ENCODE measurements at places on chromosomes 7 and 10.

DNA sequence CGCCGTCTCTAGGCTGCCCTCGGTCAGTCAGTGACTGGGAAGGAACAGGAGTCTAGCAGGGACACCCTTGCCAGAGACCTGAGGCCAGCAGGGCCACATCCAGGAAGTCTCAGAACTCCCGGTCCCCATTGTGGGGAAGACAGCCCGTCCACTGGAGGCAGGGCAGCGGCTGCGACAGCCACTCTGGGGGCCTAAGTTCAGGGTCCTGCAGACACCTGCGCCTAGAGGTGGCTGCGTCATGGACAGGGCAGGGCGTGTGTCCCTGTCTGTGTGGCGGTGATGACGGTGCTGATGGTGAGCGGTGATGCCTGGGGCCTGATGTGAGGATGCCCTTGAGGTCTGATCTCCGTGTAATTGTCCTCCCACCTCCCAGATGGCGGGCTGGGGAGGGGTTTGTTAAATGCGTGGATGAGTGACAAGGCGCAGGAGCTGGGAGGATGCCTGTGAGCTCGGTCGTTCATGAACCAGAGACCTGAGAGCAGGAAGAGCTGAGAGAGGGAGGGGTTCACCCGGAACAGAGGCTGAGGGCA lies 537.9 kb upstream of the FOXK1 start:
- peaks cover 3% of the 10 kb centered on the region for H3K4me1 ChIP-seq
- H3K27ac ChIP-seq = no peak overlapping the region
- peak overlapping the region; percentile 6 for H3K4me3 ChIP-seq

DNA sequence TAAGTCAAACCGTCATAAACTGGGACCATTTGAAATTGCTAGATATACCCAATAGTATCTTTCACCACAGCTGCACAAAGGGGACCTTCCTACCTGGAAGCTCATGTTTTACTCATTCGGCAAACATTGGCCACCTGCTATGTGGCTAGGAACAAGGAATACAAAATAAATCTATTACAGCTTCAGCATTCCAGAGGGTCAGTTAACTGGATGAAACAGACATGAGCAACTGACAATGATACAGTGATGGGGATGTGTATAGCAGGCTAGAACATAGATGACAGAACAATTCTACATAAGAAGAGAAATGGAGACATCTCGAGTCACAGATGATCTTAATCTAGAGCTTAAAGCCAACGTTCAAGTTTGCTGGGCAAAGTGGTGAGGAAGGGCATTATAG lies 3.1 kb upstream of the SMURF1 start:
- peaks cover 7% of the 10 kb centered on the region for H3K27me3 ChIP-seq
- no peak overlapping the region for H3K27ac ChIP-seq
- H3K36me3 ChIP-seq = peaks cover 3% of the 10 kb centered on the region
- no peak for DNase-seq
- peaks cover 12% of the 10 kb centered on the region for H3K4me1 ChIP-seq

GRCh38 chr10:104242545-104242944 lies 10.4 kb upstream of the CFAP43 start:
- no peak for DNase-seq
- H3K27ac ChIP-seq = no peak overlapping the region
- no peaks in the 10 kb centered on the region for H3K36me3 ChIP-seq

- H3K27me3 ChIP-seq = no peaks in the 10 kb centered on the region
- H3K4me1 ChIP-seq = peaks cover 6% of the 10 kb centered on the region
- no peak overlapping the region for H3K27ac ChIP-seq
- no peak for DNase-seq
- no peak overlapping the region for H3K4me3 ChIP-seq
- H3K36me3 ChIP-seq = no peaks in the 10 kb centered on the region
These were observed 16.9 kb downstream of the KCNMA1 start for GRCh38 chr10:77620731-77621130.

DNA sequence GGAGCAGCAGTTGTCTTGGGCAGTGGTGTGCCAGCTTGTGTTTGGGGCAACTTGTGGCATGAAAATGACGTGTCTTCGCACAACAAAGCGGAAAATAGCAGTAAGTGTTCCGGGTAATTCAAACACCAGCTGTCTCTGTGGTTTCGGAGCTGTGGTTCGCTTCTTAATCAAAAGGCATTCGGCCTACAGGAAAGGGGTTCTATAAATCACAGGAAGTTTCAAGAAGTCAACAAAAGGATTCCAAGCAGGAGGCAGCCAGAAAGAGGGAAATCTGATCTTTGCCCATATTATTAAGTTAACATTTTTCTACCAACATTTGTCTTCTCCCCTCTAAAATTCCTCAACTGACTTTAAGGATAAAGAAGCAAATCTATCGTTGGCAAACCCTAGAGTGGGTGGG lies 353.4 kb downstream of the FGFR2 start:
- no peak for DNase-seq
- H3K4me3 ChIP-seq = no peak overlapping the region
- H3K27ac ChIP-seq = no peak overlapping the region
- peaks cover 10% of the 10 kb centered on the region for H3K27me3 ChIP-seq
- no peaks in the 10 kb centered on the region for H3K36me3 ChIP-seq

DNA sequence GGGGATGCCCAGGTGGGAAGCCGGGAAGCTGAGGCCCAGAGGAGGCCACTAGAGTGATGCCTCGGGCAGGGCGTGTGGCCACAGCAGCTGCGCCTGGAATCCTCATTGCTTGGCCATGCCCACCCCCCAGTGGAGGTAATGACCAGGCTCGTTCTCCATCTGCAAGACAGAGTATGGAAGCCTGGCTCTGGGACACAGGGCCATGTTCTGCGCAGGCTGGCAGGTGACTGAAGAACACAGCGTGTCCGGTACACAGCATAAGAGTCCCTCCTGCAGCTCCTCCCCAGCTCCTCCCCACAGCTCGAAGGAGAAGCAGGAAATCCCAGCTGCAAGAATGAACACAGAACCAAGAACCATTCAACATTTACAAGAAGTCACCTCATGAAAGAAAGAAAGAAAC lies 64.8 kb downstream of the SMURF1 start:
- no peaks in the 10 kb centered on the region for H3K27me3 ChIP-seq
- peak overlapping the region; percentile 35 for H3K27ac ChIP-seq
- no peak for DNase-seq
- H3K4me3 ChIP-seq = no peak overlapping the region
- peaks cover 40% of the 10 kb centered on the region for H3K4me1 ChIP-seq
- peaks cover 18% of the 10 kb centered on the region for H3K36me3 ChIP-seq

- no peak for DNase-seq
- H3K4me3 ChIP-seq = no peak overlapping the region
- H3K27ac ChIP-seq = no peak overlapping the region
- no peaks in the 10 kb centered on the region for H3K36me3 ChIP-seq
- H3K4me1 ChIP-seq = no peaks in the 10 kb centered on the region
These were observed 205.8 kb upstream of the DKK1 start for GRCh38 chr10:52108236-52108635.

DNA sequence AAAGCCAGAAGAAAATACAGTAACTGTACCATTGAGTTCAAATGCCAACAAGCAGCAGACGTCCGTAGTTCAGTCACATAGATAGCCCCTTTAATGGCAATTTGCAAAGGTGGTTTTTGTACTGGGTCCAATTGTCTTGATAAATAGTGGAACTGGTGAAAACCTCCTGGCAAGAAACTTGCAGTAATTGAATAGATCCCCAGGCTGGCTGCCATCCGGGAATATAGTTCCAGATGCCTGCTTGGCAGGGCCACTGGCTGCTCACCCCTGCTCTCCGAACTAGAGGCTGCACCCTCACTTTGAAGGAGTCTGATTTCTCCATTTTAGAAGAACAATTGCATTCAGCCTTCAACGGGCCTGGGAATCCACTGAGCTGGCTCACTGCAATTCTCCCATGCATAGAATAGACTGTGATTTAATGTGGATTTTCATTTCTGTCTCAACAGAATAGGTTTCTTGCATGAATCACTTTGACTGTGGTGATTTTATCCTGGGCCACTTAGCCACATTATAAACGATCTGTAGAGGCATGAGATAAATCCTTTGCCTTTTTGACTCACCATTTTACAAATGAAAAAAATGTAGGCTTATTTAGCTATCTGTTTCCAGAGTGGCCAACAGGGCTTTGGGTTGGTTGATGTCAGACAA lies 35.9 kb upstream of the ELMO1 start:
- H3K4me1 ChIP-seq = no peaks in the 10 kb centered on the region
- no peak overlapping the region for H3K4me3 ChIP-seq
- H3K27me3 ChIP-seq = peaks cover 23% of the 10 kb centered on the region
- H3K36me3 ChIP-seq = no peaks in the 10 kb centered on the region

GRCh38 chr7:69177461-69177861 lies 420.8 kb upstream of the AUTS2 start:
- no peak for DNase-seq
- H3K27ac ChIP-seq = no peak overlapping the region
- H3K4me1 ChIP-seq = peaks cover 5% of the 10 kb centered on the region
- H3K36me3 ChIP-seq = no peaks in the 10 kb centered on the region
- no peak overlapping the region for H3K4me3 ChIP-seq

GRCh38 chr7:70674571-70675010 lies 457.4 kb upstream of the GALNT17 start:
- no peaks in the 10 kb centered on the region for H3K36me3 ChIP-seq
- H3K4me3 ChIP-seq = no peak overlapping the region
- peaks cover 24% of the 10 kb centered on the region for H3K4me1 ChIP-seq
- no peak overlapping the region for H3K27ac ChIP-seq

GRCh38 chr10:101012525-101013364 lies 13.1 kb downstream of the LZTS2 start:
- DNase-seq = peak; percentile 82
- H3K27ac ChIP-seq = peak overlapping the region; percentile 42
- H3K36me3 ChIP-seq = no peaks in the 10 kb centered on the region
- H3K27me3 ChIP-seq = peaks cover 29% of the 10 kb centered on the region
- H3K4me1 ChIP-seq = peaks cover 29% of the 10 kb centered on the region

GRCh38 chr7:40805361-40805760 lies 670.6 kb downstream of the SUGCT start:
- H3K36me3 ChIP-seq = no peaks in the 10 kb centered on the region
- H3K27me3 ChIP-seq = no peaks in the 10 kb centered on the region
- H3K27ac ChIP-seq = no peak overlapping the region
- no peak overlapping the region for H3K4me3 ChIP-seq
- no peak for DNase-seq

DNA sequence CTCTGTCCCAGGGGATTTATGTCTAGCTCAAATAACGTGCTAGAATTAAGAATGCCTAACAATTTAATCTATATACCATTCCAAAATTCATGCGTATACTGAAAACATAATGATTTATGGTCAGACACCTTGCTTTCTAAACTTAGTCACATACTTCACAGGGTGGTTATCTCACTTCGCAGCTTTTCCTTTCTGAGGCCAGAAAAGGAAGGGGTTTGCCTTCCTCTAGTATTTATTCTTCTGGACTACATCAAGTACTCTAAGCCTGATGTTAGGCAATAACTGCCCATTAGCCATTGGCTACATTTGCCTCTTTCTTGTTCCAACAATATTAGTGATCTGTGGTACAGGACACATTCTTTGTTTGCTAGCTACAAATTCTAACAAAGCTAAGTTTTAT lies 72.6 kb upstream of the FHIP2A start:
- no peak for DNase-seq
- H3K36me3 ChIP-seq = no peaks in the 10 kb centered on the region
- no peaks in the 10 kb centered on the region for H3K4me1 ChIP-seq
- no peak overlapping the region for H3K4me3 ChIP-seq
- H3K27me3 ChIP-seq = peaks cover 28% of the 10 kb centered on the region
- no peak overlapping the region for H3K27ac ChIP-seq

- DNase-seq = no peak
- no peak overlapping the region for H3K27ac ChIP-seq
- no peak overlapping the region for H3K4me3 ChIP-seq
- H3K4me1 ChIP-seq = no peaks in the 10 kb centered on the region
- H3K36me3 ChIP-seq = no peaks in the 10 kb centered on the region
These were observed 167.3 kb upstream of the DKK1 start for GRCh38 chr10:52146766-52147165.

- H3K36me3 ChIP-seq = no peaks in the 10 kb centered on the region
- H3K4me1 ChIP-seq = no peaks in the 10 kb centered on the region
- no peaks in the 10 kb centered on the region for H3K27me3 ChIP-seq
- no peak overlapping the region for H3K4me3 ChIP-seq
- DNase-seq = no peak
- no peak overlapping the region for H3K27ac ChIP-seq
These were observed 5.2 kb upstream of the MYH16 start for GRCh38 chr7:99267481-99267840.

DNA sequence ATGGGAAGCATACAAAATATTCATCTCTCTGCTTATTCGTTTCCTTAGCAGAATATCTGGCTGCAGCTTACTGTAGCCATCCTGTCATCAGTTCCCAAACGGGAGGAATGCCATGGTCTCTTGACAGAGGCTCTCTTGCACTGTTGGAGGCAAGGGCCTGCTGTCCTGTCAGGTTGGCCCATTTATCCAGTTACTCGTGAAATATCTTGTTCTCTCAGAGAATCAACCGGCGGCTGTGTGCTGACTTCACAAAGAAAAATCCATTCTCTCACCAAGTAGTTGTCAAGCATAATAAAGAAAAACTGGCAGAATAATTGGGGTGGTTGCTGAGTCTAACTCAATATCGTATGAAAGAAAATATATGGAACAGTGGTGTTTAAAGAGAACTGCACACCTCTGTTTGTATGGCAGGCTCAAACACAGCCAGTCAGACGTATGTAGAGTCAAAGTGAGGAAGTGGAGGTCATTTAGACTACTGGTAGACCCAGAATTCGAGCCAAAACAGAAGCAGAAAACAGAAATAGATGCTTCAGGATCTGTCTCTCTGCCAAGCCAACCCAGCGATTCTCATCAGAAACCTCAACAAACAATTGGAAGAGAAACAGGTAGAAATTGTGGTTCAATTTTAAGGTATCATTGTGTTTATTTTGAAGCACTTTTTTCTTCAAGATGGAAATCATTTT lies 349.2 kb upstream of the PRKCQ start:
- H3K4me1 ChIP-seq = peaks cover 47% of the 10 kb centered on the region
- no peaks in the 10 kb centered on the region for H3K27me3 ChIP-seq
- no peak overlapping the region for H3K27ac ChIP-seq
- no peaks in the 10 kb centered on the region for H3K36me3 ChIP-seq

DNA sequence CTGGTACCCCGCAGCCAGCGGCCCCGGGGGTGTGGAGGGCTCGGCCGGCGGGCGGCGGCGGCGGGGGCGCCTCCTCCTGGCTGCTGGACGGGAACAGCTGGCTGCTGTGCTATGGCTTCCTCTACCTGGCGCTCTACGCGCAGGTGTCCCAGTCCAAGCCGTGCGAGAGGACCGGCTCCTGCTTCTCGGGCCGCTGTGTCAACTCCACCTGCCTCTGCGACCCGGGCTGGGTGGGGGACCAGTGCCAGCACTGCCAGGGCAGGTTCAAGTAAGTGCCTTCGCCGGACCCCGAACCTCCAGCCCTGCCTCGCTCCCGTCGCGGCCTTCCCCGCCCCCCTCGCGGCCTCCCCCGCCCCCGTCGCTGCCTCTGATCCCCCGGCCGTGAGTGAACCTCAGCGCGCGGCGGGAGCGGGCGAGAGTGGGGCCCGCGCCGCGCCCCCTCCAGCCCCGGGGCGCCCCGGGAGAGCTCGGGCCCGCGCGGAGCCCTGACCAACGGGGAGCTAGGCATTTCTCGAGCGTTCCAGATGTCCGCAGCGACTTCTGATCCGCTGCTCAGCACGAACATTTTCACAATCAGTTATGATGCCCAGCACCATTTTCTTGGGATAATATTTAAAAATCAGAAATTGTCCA lies 727 bp downstream of the ATRNL1 start:
- peaks cover 9% of the 10 kb centered on the region for H3K4me1 ChIP-seq
- H3K27me3 ChIP-seq = peaks cover 57% of the 10 kb centered on the region
- H3K4me3 ChIP-seq = peak overlapping the region; percentile 43
- no peak for DNase-seq
- H3K36me3 ChIP-seq = no peaks in the 10 kb centered on the region
